ENCODE measurements at places on chromosomes 6 and 20.

- DNase-seq: no peak
Observed at GRCh38 chr6:95099410-95099809, 477.9 kb upstream of the MANEA start.

GRCh38 chr6:49639177-49639817, 2.7 kb upstream of the RHAG start:
- no peak for DNase-seq

- DNase-seq: no peak
Observed at GRCh38 chr6:26592649-26593048, 4.1 kb upstream of the ABT1 start.

DNA sequence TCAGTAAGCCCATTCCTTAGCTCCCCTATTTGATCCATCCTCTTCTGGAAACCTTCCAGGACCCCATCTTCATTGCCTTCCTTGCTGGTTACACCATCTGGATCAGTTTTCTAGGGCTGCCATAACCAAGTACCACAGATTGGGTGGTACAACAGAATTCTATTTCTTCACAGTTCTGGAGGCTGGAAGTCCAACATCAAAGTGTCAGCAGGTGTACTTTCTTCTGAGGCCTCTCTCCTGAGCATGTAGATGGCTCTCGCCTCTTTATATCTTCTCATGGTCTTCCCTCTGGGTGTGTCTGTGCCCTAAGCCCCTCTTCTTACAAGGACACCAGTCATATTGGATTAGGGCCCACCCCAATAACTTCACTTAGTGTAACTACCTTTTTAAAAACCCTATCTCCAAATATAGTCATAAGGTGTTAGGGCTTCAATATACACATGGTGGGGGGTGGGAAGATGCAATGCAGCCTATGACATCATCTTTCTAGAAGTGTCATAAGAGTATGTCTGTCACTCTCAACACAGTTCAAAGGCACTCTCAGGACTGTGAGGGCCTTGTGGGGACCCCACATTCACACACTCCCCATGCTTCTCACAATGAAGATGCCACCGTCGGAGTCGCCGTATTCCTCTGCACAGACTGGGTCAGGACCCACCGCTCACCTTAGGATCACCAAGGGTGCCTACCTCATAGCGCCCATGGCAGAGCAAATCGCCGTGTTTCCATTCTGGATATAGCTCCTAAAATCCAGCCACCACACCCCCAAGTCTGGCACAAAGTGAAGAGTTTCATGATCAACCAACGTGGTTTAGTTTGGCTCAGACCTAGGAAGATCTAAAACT, 12.2 kb upstream of the PRND start:
- no peak for DNase-seq

DNA sequence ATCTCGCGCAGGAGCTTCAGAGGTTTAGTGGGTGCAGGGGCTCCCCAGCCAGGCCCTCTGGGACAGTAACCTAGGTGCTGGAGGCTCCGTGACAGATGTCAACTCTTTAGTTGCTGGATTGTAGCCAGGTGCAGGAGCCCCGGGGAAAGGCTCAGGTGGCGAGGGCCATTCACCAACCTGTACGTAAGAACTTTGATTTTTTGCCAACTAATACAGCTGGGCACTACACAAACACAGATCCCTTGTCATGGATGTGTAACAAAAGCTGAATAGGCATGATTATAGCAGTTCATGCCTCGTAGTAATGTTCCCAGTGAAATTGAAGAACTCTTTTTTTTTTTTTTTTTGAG, 82.6 kb downstream of the CDC5L start:
- DNase-seq: no peak

DNA sequence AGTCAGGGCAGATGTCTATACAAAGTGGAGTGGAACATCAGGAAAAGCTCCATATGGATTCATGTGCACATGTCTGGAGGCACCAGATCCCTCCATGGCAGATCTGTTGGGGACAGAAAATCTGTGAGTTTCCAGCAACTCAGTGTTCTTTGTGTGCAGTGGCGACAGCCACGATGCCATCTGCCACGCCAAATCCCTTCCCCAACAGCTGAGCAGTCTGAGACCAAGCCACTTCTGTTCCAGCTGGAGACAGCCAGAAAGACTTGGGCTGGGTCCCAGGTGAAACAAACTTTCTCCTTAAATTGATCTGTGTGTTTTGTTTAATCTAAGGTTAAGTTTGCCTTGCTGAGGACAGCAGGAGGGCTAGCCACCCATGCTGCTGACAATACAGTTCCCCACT, 22.9 kb downstream of the FKBP1A start:
- no peak for DNase-seq

GRCh38 chr20:24959591-24960301, 10.7 kb downstream of the CST7 start:
- DNase-seq: no peak

- DNase-seq: no peak
Observed at GRCh38 chr20:18831830-18832499, 18.4 kb downstream of the SCP2D1 start.

DNA sequence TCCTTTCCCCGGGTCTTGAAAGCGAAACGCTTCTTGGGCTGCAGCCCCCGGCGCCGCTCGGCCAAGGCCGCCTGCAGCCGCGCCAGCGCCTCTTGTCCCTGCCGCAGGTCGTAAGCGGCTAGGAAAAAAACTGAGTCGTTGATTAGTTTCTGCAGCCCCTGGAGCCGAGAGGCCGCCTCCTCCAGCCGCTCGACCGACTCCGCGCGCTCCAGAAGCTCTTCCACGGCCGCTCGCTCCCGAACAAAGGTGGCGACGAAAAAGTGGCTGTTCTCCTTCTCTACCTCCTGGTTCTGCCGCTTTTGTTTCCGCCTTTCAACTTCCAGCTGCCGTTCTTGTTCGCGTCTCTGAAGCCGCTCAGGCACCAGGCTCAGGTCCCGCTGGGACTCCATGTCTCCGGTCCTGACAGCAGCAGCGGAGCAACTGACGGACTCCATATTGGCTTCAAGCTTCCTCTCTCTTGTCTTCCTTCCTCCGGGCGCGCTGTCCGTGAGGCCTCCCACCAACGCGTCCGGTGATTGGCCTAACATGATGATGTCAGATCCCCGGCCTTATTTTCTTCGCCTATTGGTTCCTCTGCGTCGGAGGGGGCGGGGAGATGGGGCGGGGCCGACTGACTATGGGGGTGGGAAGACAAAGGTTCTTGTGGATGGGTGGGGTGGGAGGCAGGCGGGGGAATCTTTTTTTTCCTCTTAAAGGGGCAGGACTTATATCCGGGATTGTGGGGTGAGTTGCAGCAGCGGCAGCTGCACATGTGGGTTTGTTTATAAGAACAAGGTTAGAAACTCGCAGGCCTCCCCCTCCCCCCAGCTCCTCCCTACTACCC, at the start of gene TBCC:
TSS of gene TBCC (minus strand) at position 464 of the 823 bp plus-strand sequence. CDS start at position 434, 30 bp downstream.
- DNase-seq: peak; percentile 73
